ENCODE measurements at places on chromosomes 1 and 21. TPM values are rescaled to one million over a fixed set of nuclear protein-coding genes. Genes with fewer than 3 reads are reported as not detected.

DNA sequence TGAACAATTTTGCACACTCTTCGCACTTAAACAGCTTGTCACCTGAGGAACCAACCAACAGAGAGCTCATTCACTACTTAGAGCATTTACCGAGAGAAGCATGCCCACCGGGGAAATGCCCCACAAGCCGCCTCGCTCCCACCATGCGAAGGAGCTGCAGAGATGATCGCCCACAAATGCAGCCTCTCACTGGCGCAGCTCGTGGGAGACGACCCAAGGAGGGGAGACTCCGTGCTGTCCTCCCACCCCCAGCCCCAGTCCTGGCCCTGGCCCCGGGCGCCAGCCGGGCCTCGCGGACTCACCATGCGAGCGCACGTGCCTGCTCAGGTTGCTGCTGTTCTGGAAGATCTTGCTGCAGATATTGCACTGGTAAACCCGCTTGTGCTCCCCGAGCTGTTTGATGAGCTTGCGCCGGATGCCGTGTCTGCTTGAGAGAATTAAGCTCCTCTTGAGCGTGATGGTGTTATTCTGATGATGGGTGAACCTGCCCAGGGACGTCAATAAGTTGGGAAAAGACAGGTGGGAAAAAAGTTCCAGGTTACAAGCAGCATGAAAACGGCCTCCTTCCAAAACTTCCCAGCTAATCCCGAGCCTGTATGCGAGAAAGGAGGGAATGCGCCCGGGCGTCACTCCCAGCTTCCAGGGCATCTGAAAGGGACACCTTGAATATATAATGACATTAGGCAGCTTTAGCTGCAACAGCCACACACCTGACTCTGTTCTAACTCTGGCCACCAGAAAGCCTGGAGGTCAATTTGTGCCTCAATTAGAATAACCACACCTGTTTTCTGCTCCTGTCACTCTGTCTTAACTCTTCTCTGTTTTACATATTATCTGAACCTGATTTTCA, 42.8 kb downstream of the PRDM15 start:
- DNase-seq: peak; percentile 68

DNA sequence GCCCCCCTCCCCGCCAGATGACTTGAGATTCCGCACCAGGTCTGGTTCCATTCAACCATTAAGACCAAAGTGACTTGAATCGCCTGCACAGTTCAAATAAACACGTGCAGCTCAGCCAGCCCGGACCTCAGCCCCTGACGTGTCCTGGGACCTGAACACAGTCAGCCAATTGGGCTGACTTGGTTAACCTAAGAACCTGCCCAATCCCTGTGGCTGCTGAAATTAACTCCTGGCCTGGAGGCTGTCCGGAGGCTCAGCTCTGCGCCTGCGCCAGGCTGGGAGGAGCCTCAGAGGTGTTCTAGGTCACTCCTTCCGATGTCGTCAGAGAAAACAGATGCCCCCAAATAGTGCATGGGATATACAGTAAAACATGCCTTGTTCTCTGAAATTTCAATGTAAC, 73.4 kb downstream of the SCCPDH start:
- DNase-seq: no peak

DNA sequence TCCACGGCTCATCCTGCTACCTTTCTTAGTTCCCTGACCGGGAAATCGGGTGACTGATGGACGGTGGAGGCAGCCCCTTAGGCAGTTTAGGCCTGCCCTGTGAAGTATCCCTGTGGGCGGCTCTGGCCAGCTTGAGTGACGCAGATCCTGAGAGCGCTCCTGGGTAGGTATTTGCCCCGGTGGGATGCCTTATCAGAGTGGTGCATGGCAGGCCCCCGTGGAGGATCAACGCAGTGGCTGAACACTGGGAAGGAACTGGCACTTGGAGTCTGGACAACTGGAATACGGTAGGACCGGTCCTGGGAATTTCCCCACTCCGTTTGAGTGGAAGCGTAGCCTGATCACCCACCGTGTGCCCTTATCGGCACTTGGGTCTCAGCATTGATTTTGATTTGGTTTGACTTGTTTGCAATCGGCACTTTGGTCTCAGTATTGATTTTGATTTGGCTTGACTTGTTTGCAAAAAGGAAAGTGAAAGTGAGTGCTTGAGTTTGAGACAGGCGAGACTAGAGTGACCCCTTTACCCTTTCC, 15.2 kb downstream of the PLA2G2F start:
- DNase-seq: no peak

DNA sequence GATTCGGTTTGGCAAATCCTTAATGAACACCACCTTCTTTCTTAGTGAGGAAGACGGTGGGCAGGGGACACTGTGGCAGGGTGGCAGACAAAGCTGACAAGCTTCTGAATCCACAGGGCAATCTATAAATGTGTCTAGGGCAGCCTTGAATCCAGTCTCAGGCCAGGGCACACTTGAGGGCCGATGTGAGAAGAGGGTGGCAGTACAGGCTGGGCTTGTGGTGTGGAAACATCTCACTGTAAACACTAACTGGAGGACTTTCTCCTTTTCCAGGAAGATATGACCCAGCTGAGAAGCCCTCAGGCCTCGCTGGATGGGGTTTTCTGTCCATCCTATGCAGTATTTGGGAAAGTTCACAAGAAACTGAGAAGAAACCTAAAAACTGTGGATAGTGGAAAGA, 46.5 kb downstream of the PKP1 start:
- DNase-seq: peak; percentile 77

GRCh38 chr1:205748403-205749233, 1.4 kb downstream of the NUCKS1 start:
- no peak for DNase-seq

DNA sequence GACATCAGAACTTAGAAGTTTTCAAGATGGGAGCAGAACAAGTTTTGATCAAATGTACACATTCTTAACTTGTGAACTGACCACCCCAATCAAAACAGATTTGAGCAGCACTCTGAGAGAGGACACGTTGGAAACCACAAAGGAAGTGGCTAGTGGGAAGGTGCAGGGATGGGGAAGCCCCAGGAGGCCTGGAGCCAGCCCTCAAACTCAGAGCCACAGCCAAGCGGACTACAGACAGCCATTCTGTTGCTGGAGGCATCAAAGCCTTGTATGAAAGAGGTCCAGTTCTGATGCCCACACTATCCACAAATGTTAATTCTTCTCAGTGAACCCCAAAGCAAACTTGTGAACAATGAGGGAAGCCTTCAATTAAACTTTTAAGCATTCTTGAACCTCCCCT, 143.6 kb upstream of the RAB4A start:
- peak; percentile 57 for DNase-seq

GRCh38 chr1:67162954-67163353, 3.3 kb upstream of the IL23R start:
- DNase-seq: no peak

DNA sequence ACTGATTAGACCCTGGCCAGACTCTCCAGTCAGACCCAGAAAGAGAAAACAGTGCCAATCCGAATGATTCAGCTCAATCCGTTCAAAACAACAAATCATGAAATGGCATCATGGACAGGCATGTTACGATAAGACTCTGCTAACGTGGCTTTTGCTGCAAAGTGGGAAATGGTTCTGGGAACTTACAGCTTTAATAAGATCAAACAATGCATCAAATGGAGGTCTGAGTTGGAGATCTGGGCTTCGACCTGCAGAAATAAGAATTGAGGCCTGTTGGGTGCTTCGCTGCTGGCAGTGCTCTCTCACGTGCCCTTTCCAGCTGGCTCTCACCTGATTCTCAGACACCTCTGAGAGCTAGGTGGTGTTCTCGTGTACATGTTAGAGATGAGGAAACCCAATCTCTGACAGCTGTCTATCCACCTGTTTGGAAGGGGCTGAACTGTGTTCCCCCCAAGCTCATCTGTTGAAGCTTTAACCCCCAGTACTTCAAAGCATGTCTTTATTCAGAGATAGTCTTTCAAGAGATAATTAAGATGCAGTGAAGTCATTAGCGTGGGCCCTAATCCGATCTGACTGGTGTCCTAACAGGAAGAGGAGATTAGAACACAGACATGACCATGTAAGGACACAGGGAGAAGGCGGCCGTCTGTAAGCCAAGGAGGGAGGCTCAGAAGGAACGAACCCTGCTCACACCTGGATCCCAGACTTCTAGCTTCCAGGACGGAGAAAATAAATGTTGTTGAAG, 45.5 kb upstream of the ETS2 start:
- no peak for DNase-seq

- DNase-seq: no peak
Measured at GRCh38 chr1:179879797-179880196, 2.2 kb upstream of the TOR1AIP2 start.

GRCh38 chr1:115457289-115457688, 119.2 kb upstream of the NGF start:
- DNase-seq: no peak

DNA sequence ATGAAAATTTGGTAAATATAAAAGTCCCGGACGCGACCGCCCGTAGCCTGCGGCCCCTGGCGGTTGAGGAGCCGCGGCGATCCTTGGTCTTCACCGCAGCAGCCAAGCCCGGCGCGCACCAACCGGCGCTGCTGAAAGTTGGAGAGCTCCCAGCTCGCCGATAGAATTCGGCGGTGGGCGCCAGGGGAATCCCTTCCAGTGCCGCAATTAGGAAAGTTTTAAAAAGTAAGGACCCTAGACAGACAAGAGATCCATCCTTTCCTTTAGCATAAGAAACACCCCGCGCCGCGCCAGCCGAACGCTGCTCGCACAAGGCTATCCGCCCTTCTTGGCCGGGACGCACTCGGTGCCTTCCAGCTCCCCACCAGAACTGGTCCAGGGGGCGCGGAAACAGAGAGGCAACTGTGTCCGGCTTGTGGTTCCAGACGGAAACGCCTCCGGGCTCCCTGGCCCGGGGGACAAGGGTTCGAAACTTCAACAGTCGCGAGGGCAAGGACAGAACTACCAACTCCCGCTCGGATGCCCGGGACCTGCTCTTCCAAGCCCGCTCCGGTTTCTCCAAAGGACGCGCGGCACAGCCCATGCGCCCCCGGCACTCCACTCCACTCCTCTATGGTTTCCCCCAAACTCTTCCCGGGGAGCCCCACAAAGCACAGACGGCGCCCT, 1.7 kb downstream of the FAM78B start:
- DNase-seq: peak; percentile 88

DNA sequence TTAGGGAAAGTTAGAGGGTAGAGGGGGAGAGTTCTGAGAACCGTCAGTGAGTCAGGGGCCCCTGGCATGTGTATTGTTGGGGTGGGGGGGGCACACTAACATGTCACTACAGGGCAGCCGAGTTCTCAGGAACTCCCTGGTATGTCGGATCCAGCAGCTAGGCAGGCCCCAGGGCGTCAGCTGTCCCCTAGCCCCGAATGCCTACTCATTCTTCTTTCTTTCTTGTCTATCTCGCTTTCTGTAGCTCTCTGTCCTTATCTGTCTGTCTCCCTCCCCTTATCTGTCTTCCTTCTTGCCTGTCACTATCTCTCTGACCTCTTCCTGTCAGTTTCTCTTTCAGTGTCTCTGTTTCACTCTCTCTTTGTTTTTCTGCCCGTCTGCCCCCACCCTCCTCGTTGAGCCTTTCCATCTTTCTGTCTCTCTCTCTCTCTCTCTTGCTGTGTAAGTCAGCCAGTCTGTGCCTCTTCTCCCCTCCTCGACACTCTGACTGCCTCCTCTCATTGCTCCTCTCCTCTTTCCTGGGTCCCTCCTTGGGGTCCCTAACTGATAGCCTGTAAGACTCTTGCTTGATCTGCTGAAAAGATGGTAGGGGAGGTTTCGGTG, 2.4 kb downstream of the NTRK1 start:
- no peak for DNase-seq

GRCh38 chr1:30779294-30780071, 21.9 kb upstream of the LAPTM5 start:
- peak; percentile 93 for DNase-seq

- no peak for DNase-seq
Measured at GRCh38 chr1:94281361-94282142, 44.2 kb upstream of the ARHGAP29 start.

OPRD1 gene
- total RNA-seq: not detected

RPE65 gene
- total RNA-seq: not detected

LCE1B gene
- total RNA-seq: not detected

TRIM58 gene
- total RNA-seq: 1.0 TPM

JAK1 gene
- total RNA-seq: 185 TPM

NUDT4B gene
- total RNA-seq: 0.80 TPM

Data from upper lobe of left lung (tissue), 6 donors.